GM04503 (cell line): ENCODE measurements at places on chromosomes 6 and 20.

GRCh38 chr6:9140951-9141460 lies 705.7 kb upstream of the SLC35B3 start:
- DNase-seq: no peak

DNA sequence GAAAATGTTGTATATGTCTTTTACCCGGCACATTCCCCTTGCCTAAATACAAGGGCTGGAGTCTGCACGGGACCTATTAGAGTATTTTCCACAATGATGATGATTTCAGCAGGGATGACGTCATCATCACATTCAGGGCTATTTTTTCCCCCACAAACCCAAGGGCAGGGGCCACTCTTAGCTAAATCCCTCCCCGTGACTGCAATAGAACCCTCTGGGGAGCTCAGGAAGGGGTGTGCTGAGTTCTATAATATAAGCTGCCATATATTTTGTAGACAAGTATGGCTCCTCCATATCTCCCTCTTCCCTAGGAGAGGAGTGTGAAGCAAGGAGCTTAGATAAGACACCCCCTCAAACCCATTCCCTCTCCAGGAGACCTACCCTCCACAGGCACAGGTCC lies 11.3 kb upstream of the MAPRE1 start:
- DNase-seq: no peak

GRCh38 chr6:88263591-88263990 lies 97.4 kb upstream of the CNR1 start:
- no peak for DNase-seq

DNA sequence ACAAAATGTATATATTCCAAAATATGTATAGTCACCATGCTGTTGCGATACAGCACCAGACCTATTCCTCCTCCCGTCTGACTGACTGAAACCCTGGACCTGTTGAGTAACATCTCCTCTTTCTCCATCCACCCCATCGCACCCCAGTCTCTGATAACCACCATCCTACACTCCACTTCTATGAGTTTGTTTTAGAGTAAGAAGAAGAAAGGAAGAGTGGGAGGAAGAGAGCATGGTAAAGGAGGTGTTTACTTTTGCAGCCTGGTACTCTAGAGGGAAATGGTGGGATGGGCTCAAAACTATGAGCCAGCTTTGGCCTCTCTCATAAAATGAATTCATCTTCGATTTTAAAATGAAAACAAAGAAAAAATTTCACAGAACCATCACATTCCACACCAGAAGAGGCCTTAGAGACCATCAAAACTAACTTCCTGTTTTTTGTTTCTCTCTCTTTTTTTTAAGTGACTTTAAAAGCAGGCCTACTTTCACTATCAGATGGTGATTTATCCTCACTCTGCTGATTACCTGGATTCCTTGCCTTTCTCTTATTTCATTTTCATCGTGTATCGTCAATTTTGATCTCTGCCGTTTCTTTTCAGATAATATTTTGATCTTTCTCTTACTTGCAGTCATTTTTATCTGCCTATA lies 16.8 kb upstream of the FUCA2 start:
- DNase-seq: no peak

GRCh38 chr6:21753241-21754108 lies 159.9 kb downstream of the SOX4 start:
- no peak for DNase-seq

DNA sequence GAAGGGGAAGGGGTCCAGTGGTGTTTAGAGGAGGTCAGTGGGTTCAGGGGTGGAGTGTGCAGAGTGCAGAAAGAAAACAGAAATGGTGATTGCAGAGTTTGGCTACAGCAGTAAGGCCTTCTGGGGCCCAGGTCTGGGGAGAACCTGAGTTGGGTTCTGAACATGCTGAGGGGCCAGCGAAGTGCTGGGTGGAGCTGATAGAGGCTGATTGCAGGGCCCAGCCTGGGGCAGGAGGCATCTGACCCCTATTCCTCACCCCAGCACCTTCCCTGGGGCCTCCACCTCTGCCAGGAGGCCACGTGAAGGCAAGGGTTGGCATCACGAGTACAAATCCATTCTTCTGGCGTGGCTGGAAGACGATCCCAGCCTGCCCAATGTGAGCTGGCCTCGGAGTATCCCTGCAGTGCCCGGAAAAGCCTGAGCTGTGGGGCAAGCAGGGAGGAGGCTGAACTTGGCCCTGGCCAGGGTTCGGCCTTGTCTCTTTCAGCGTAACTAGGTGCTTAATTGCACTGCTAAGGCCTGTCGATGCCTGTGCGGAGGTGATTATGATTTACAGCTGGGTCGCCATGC lies 35.3 kb downstream of the VSTM2L start:
- no peak for DNase-seq

- no peak for DNase-seq
These were observed 33.1 kb upstream of the DAAM2 start for GRCh38 chr6:39758905-39759605.

- DNase-seq: no peak
These were observed 219.6 kb downstream of the CD83 start for GRCh38 chr6:14337152-14337551.

- DNase-seq: no peak
These were observed 70.7 kb downstream of the SLX4IP start for GRCh38 chr20:10505827-10506226.
